ENCODE measurements at places on chromosomes 11 and 22.

DNA sequence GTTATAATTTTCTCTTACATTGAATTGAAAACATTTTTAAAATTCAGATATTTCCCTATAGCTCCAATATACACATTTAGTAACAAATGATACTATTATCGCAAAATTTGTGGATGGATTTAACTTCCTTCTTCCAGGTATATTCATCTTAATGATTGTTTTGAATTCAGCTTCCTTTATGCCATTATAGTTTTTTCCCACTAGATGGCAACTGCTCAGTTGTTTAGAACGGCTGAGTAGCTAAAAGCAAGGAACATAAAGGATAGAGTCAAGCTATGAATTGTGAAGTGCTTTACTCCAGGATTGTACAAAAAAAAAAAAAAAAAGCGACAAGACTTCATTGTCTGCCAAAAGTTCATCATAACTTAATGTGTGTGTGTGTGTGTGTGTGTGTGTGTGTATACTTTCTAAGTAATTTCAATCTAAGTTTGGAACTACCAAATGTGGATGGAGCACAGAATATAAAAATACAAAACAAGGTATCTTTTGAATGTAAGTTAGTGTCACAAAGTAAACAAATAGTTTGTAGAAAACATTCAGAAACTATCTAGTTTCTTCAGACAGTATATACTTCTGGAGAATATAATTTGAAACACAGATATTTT lies 846.4 kb downstream of the DLG2 start:
- peak; percentile 17 for DNase-seq

- DNase-seq = no peak
Observed at GRCh38 chr22:21033895-21034294, 1.5 kb upstream of the SLC7A4 start.

- no peak for DNase-seq
Observed at GRCh38 chr22:20246368-20247009, 21.6 kb downstream of the RTN4R start.

- DNase-seq = no peak
Observed at GRCh38 chr22:17043521-17043920, 35.5 kb upstream of the GAB4 start.

DNA sequence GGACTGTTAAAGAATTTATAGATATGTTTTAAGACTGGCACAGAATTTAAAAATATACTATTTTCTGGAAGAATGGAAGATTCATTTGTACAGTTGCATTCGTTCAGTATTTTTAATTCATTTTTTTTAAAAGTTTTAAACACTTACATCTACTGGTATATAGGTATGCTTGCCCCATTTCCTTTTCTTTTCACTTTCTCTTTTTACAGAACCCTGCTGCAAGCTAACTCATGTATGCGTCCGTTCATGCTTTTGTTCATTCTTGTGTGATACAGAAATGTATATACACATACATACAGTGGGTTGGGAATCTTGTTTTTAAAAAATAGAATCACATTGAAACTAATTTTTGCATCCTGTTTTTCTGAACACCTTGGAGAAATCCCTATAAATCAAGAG lies 31.0 kb downstream of the PACS1 start:
- DNase-seq = no peak

Measured in neuronal stem cell (in vitro differentiated cells).